ENCODE measurements at places on chromosomes 3 and 15. TPM values are rescaled to one million over a fixed set of nuclear protein-coding genes. Genes with fewer than 3 reads are reported as not detected.

DNA sequence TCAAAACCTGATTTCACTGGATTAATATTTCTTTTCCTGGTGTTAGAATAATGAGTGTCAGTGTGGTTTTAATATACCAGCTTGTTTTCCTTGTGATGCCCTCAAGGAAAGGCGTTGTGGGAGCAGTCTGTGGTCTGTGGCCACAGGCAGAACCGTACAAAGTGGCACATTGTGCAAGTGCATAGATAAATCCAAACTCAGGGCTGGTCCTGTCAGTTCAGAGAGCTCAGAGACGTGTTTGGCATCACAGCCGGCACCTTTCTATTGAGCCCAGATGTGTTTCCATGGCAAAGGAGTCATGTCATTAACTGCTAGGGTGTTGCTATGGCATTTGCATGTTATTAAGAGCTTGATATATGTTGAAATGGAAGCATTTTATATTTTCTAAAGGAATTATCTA is 289.9 kb upstream of the RASGRP1 start:
- DNase-seq: no peak

- no peak for DNase-seq
Observed at GRCh38 chr15:68558318-68559305, 20.2 kb upstream of the CORO2B start.

DNA sequence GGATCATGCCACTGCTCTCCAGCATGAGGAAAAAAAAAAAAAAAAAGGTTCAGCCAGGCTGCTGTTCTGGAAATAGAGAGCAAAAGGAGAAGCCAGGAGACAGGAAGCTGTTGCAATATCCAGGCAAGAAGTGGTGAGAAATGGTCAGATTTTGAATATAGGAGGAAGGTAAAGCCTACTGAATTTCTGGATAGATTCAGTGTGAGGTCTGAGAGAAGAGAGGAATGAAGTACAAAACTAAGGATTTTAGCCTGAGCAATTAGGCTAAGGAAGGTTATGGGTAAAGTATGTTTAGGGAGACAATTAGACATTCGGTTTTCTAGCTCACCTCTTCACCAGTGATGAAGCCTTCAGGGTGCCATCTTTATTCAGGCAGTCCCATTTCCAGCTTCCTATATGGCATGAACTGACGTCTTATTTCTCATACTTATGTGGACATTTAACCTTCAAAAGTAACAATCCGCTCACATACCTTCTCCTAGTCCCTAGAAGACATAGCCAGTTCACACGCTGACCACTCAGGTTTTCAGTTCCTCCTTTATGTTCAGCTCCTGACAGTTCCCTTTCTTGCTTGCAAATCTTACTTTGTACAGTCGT is 57.2 kb downstream of the KIF9 start:
- DNase-seq: peak; percentile 56

DNA sequence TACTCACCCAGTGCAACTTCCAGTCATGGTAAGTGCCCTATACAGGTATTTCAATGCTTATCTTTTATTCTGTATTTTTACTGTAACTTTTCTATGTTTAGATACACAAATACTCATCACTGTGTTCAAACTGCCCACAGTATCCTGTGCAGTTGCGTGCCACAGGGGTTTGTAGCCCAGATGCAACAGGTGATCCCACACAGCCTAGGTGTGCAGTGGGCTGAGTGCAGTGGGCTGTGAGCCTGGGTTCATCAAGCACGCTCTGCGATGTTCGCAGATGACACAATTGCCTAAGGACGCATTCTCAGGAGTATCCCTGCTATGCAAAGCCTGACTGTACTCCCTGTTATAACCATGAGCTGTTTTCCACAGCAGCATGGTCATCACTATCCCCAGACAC is 36.2 kb upstream of the VGLL4 start:
- DNase-seq: no peak

DNA sequence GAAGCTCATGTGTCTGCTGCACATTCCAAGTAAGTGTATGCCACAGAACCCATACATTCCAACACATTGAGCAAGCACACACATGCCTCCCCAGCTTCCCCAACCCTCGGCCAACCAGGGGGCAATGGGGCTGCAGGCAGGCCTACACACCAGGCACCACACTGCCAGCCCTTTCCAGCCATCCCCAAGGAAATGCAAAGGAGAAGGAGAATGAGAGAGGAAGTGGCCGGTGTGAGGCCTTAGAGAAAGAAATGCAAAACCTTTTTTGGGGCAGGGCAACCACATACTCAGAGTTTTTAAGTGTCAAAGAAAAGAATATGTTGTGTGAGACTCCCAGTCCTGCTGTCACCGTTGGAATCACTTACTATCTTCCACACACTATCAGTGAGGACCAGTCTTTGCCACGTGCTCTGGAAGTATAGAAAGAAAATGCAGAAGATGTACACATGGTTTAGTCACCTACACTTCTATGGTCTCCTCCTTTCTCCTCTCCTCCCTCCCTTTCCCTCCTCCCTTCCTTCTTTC is 11.1 kb downstream of the IGF2BP2 start:
- peak; percentile 86 for DNase-seq

DNA sequence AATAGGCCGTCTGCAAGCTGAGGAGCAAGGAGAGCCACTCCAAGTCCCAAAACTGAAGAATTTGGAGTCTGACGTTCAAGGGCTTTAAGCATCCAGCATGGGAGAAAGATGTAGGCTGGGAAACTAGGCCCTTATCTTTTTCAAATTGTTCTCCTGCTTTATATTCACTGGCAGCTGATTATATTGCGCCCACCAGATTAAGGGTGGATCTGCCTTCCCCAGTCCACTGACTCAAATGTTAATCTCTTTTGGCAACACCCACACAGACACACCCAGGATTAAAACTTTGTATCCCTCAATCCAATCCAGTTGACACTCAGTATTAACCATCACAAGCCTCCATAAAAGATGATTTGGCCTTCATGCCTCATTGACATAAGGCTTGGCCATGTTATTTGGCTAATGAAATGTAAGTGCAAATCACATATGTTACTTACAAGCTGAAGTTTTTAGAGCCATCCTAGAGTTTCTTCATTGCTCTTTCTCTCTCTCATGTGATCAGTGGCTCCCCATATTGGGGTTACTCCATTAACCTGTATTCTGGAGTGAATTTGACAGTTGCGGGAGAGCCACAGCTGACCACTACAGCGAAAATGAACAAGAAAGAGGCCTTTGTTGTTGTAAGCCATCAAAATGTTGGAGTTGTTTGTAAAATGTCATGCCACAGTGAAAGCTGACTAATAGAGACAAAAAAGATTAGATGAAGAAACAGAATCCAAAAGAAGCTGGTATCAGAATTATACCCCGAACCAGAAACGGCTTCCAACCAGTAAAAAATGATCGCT is 61.7 kb downstream of the GBE1 start:
- no peak for DNase-seq

GRCh38 chr3:136960838-136961836 is 3.4 kb downstream of the IL20RB start:
- no peak for DNase-seq

- DNase-seq: no peak
Observed at GRCh38 chr15:94066046-94066445, 165.3 kb upstream of the MCTP2 start.

GRCh38 chr15:95068701-95069521 is 837.5 kb downstream of the MCTP2 start:
- peak; percentile 0 for DNase-seq

DNA sequence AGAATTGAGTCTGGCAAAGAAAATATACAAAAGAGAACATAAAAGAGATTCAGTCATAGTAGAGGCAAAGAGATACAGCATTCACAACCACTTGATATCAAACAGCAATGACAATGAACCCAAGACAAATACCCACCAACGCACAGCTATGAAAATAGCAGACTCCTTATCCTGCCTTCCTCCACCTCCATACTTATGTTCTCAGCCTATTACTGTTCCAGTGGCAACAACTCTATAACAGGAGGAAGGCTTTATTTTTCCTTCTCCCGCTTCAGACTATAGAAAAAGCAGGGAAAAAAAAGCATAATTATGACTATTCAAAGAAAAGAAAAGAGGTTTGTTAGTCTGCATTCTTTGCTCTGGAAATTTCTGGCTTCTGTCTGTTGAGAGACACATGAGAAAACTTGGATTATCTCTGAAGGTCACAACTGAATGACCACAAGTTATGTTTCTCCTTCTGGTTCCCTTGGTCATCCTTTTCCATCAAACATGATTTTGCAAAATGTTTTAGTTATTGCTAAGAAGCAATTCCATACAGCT is 81.2 kb upstream of the PLXND1 start:
- DNase-seq: no peak

DNA sequence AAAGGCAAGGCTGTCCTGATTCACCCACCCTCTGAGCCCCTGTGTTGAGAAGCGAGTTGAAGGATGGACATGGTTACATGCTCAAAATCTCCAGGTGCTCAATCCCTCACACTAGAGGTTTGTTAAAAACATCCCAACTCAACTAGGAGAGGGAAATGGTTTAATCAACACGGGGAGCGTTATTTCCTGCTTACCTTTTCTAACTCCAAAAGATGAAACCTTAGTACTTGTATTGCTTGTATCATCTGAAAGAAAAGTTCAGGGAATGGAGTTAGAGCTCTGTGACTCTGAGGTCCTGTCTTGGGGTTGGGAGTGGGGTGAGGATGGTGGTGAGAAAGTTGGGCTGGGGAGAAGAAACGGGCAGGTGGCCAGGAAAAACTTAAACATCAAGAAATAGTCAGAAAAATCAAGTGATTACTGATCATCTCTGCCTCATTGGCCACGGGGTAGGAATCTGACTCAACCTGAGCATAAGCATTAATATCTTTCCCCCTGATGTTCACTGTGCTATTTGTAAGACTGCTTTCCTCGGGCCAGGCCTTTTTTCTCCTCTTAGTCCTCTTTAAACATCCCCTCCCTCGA is 5.9 kb downstream of the MEIS2 start:
- peak; percentile 31 for DNase-seq

- no peak for DNase-seq
Observed at GRCh38 chr3:102410616-102411015, 24.2 kb upstream of the ZPLD1 start.

DNA sequence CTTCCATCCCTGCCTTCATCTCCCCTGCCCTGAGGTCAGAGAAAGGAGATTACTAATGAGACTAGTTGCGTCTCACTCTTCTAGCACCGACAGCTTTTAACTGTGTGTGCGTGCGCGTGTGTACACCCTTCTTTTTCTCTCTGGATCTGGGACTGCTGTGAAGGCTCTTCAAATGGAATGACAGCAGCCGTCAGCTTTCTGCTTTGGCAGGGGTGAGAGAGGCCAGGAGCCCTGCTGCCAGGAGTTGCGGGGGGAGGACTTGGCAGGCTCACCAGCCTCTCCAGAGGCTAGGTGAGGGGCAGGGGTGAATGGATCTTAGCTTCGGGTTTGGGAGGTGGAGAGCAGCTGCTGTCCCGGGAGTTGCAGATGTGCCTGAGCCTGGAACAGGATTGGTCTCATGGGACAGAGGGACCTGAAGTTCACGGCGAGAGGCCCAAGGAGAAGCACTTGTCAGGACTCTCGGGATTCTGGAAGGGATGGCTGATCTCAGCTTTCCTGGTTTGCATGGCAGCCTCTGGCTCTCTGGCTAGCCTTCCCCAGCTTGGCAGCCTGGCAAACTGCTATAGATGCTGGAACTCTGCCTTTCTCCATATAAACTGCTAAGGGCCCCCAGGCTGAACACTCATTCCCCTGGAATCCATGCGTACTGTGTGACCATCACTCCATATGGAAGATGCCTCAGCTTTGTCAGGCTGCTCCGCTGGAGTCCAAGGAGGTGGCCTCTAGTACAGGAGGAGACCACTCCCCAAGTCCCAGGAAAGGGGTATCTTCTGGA is 16.6 kb downstream of the TEX264 start:
- DNase-seq: peak; percentile 62

DNA sequence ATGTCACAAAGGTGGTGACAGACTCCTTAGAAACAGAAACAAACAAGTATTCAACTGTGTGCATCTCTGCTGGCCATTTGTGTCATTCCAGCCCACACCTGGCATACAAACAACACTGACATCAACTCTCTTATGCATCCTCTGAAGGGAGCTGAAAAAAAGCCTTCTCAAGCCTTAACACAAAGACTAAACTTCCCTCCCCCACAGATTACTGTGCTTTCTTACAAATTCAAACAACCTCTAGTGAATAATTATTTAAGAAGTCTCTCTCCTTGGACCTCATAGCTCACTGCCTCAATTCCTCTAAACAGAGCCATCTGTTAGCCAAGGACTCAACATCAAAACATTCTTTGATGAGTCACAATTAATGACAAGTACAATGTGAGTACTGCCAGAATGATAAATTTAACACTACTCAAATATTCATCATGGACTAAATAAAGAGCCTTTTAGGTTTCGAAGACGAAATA is 132.1 kb downstream of the WDR76 start:
- peak; percentile 94 for DNase-seq

DNA sequence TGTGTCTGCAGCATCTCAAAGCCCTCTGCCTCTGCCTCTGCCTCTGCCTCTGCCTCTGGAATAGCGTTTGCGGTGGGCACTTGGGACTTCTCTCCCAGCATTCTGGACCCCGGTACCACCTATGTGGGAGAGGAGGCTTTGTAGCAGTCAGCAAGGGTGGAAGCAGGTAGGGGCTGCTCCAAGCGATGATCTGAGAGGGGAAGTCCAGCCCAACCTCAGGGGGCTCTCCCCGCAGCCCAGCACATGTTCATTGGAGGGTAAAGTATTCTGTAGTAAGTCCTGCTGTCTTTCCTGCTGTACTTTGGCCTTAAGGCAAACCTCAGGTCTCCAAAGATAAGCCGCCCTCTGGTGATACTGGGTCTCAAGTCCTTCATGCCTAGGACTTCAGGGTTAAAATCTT is 68.6 kb downstream of the FAM174B start:
- DNase-seq: no peak

DNA sequence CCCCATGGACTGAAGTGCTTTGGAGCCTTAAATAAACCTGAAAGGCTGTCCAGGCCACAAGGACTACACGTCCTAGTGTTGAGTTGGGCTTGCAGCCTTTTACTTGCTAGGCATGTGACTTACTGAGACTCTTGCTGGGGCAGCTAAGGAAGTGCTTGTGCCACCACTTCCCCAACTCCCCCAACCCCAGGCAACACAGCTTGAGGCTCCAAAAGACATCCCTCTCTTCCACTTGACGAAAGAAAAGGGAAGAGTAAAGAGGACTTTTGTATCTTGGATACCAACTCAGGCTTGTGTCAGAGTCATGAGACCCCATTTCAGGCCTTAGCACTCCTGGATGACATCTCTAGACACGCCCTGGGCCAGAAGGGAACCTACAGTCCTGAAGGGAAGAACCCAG is 109.8 kb downstream of the XRN1 start:
- no peak for DNase-seq

Gene RARB
- 1.4 TPM for total RNA-seq

Gene TERC
- total RNA-seq: 57.0 TPM

Gene C2CD4A
- not detected for total RNA-seq

Gene ACAD9
- total RNA-seq: 34.4 TPM
